ENCODE measurements at places on chromosomes 13 and 19.
A peak's percentile ranks its signal among the peaks of the same experiment; 100 is the strongest.

DNA sequence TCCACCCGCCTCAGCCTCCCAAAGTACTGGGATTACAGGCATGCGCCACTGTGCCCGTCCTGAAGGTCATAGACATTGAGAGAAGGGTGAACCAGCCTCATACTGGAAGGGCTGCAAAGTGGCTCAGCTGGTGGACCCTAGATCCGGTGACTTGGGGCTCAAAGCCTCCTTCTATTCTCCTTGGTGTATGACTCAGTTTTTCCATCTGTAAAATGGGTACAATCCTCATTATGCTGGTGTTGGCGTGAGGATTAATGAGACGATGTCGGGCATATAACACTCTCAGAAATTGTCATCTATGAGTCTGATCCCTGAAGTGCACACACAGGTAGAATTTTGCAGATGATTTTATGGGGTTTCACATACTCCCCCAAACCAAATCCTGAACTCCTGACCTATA, 5.8 kb upstream of the CAMSAP3 start:
- no peak for DNase-seq

- DNase-seq: no peak
Observed at GRCh38 chr19:39150807-39151600, 25.4 kb downstream of the PAK4 start.

- DNase-seq: no peak
Observed at GRCh38 chr13:61463024-61463423, 47.4 kb upstream of the PCDH20 start.

DNA sequence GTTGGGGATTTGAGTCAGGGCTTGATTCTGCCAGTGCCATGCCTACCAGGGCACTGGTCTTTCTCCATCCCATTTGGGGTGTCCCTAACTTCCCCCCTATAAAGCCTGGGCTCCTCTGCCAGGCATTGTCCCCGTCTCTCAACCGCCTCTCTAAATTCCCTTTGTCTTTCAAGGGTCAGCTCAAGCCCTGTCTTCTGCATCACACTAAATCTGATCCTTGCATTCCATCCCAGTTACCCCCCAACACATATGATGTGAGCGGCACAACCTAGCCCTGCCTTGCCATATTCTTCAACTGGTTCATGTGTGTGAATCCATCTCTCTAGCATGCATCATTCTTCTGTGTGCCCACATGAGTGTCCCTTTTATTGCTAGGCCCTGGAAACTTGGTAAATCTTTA, 480.9 kb downstream of the ZNF536 start:
- DNase-seq: no peak

DNA sequence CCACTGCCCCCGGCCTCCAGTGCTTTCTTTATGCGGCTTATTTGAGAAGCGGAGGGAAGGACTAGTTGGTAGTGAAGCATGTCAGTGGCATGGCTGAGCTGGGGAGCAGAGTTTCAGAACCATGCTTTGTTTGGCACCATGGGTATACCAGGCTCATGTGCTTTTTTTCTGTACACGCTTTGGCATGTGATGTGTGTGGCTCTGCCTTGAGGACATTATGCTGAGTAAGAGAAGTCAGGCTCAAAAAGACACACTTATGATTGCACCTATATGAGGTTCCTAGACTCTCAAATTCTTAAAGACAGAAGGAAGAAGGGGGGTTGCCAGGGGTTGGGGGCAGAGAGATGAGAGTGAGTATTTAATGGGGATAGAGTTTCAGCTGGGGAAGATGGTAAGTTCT, 21.3 kb downstream of the GATAD2A start:
- no peak for DNase-seq

DNA sequence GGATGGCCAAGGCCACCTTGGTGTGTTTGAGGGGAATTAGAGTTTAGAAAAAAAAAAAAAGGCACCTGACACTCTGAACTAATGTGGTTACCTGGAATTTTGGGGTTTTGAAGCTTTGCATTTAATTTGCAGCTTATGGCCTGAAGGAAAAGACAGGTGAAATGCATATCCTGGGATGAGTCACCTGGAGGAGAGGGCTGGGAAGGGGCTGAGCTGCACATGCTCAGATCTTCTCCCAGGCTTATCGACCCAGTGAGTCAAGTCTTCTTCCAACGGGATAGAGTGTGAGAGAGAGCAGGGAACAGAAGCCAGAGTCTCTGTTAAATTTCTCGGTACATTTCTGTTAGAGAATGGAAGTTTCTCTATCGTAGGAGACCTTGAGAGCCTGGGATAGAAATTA, 29.7 kb upstream of the ALOX5AP start:
- no peak for DNase-seq

DNA sequence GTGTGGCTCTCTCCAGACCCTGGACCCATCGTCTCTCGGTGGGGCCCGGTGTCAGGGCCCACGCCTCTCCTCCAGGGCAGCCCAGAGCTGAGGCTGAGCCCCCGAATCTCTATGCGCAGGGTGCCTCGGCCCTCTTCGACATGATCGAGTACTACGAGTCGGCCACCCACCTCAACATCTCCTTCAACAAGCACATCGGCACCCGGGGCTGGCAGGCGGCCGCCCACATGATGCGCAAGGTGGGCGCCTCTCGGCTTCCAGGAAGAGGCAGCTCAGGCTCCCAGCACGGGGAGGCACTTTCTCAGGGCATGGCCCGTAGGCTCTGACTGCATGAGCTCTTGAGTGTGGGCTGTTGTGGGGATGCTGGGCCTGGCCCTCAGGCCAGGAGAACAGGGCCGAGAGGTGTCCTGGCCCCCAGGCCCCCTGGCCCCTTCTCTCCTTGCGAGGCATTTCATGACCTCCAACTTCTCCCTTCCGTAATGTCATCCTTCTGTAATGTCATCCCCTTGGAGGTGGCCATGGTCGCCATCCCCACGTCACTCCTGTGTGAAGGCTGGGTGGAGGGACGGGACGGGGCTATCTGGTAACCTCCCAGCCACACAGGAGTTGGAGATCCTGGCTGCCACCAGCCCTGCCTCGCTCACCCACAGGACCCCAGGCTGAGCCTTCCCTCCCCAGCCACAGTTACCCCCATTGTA, 19.4 kb downstream of the NKPD1 start:
- DNase-seq: no peak

DNA sequence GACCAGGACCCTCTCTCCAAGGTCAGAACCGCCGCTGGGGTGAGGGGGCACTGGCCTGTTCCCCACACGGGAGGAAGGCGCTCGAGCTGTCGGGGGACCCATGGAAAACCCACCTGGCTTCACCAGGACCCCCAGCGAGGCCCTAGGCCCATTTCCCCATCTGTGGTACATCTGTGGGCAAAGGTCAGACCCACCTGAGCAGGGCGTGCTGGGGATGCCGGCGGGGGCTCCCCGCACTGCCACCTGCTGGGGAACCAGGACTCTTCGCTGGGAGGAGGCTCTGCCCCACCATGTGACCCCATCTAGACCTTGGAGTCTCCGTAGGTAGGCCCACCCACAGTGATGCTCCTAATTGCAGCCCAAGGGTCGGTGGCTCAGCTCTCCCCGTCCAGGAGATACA, 511 bp downstream of the WDR88 start:
- DNase-seq: no peak

- DNase-seq: no peak
Observed at GRCh38 chr19:51078731-51079130, 4.0 kb downstream of the KLK14 start.

- no peak for DNase-seq
Observed at GRCh38 chr13:97810152-97810551, 143.3 kb upstream of the IPO5 start.

- DNase-seq: no peak
Observed at GRCh38 chr13:33678906-33679657, 138.9 kb upstream of the RFC3 start.

DNA sequence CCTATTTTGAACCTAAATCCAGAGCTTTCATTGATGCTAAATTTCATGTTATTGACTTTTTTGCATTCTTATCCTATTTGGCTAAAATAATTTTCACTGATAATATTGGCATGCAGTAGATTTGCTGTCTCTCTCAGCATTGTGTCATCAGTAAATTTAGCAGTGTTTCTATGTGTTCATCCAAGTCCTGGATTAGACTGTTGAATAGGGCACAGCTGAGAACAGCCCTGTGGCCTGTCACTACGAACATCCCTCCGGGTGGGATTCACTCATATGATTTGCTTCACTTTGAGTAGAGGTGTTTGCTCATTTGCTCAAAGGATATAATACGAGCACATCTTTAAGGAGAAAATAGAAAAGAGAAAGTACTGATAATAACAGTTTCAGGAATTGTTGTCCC, 101.5 kb downstream of the HSPH1 start:
- no peak for DNase-seq

GRCh38 chr19:43678512-43679261, 8.7 kb upstream of the PLAUR start:
- DNase-seq: no peak

DNA sequence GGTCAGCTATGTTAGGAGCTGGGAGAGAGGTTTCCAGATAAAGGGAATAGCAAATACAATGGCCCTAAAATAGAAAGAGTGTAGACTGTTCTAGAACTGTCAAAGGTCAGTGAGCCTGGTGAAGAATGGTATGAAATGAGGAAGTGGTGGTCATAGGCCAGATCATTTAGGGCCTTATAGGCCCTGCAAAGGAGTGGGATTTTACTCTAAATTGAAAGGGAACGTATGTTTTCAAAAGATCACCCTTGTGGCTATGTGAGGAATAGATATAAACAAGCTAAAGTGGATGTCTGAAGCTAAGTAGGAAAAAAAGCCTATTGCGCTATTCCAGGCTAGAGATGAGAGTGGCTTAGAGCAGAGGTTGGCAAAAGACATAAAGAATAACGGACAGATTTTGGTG, 70.7 kb upstream of the TDRD3 start:
- DNase-seq: no peak

- DNase-seq: no peak
Observed at GRCh38 chr13:24033527-24034302, 126.8 kb upstream of the SPATA13 start.

DNA sequence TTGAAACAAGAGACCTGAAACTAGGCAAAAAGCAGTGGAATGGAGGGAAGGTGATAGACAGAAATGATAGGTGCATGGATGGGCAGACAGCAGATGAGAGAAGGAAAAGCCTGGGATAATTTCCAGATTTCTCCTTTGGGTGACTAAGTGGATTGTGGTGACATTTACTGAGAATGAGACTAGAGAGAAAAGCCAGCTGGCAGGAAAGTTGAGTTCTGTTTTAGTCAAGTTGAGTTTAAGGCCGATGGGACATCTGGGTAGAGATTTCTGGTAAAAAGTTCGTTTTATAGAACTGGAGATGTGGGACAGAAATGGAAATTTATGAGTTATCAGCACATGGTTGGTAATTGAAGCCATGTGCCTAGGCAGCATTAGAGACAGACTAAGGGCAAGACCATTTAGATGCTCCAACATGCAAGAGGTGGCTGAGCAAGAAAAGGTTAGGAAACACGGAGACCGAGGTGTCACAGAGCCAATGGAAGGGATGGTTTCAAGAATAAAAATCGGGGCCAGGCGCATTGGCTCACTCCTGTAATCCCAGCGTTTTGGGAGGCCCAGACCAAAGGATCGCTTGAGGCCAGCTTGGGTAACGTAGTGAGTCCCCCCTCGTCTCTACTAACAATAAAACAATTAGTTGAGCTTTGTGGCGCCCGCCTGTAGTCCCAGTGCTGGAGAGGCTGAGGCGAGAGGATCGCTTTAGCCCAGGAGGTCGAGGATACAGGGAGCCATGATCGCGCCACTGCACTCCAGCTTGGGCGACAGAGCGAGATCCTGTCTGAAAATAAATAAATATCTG, 9.6 kb upstream of the DGKH start:
- no peak for DNase-seq

DNA sequence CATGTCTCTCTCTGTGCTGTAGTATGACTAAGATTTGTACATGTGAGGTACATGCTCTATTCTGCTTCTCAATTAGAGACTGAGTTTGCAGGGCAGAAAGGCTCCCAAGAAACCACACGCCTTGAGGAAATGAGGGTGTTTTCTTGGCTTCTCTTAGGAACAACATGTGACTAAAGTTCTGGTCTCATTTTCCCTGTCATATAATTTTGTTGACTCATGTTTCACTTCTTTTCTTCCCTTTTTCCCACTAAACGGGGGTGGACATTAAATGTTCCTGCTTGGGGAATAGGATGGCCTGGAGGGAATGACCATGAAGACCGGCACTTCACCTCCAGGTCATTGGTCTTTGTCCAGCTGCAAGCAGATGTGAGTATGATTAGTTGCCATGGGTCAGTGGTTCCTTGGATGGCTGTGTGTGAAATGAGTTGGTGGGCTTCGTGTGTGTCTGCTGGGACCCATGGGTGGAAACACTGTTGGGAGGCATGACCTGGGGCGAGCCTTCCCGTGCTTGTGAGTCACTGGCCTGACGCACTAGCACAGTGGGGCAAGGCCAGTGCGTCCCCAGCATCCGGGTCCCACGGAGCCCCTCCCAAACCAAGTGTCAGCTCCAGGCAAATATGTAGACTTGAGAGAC, 56.6 kb downstream of the COL4A1 start:
- DNase-seq: no peak

GRCh38 chr19:1076046-1076386, 9.0 kb downstream of the ARHGAP45 start:
- no peak for DNase-seq

DNA sequence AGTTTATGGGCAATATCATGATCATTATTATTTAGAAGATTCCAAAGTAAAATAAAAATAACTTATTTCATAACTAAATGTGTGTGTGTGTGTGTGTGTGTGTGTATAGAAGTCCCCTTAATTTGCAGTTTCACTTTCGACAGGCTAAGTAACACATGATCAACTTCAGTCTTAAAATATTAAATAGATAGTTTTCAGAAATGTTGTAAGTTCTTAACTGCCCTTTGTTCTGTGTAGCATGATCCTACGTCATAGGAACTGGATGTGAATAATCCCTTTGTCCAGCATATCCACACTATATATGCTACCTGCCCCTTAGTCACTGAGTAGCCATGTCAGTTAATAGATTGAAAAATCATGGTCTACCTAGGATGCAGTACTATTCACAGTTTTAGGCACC, 1863.5 kb upstream of the PCDH20 start:
- no peak for DNase-seq

- no peak for DNase-seq
Observed at GRCh38 chr19:37914908-37915307, 7.9 kb downstream of the SIPA1L3 start.

GRCh38 chr19:3969435-3970312, 1.2 kb downstream of the DAPK3 start:
- peak; percentile 25 for DNase-seq

- no peak for DNase-seq
Observed at GRCh38 chr13:64305246-64305645, 2889.6 kb upstream of the PCDH20 start.

GRCh38 chr13:101717353-101717752, 264.9 kb downstream of the ITGBL1 start:
- DNase-seq: no peak

DNA sequence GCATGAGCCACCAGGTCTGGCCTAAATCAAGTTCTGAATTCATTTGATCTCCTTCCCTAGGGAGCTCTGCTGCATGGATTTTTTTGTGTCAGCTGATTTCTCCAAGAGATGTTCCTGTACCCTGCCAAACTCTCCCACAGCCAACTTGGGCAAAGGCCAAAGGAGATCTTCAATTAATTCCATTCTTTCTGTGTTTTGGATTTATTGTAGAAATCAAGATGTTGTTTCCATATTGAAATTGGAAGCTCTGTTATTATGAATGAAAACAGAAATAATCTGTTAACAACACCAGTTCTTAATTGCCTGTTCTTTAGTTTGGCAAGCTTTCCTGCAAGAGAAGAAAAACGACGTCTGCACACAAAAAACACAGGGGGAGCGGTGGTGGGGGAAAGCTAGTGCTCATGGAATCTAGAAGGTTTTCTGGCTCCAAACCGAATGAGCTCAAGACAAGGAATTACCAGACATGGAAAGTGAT, 86.5 kb upstream of the ABCC4 start:
- DNase-seq: no peak

GRCh38 chr13:34048652-34049051, 230.7 kb downstream of the RFC3 start:
- no peak for DNase-seq

GRCh38 chr19:34403784-34404108, 453 bp upstream of the PDCD2L start:
- DNase-seq: no peak

Data from retina (tissue), 1 donor.